Left cardiac atrium (tissue), 4 donors: ENCODE measurements at places on chromosomes 3 and 15. TPM values are rescaled to one million over a fixed set of nuclear protein-coding genes. Genes with fewer than 3 reads are reported as not detected.

LRRIQ4 gene
- total RNA-seq: not detected

C3orf70 gene
- total RNA-seq: 3.1 TPM

STRA6 gene
- total RNA-seq: not detected

FBXW12 gene
- not detected for total RNA-seq

FAIM gene
- total RNA-seq: 6.8 TPM

PTPN23 gene
- 24.1 TPM for total RNA-seq

DNA sequence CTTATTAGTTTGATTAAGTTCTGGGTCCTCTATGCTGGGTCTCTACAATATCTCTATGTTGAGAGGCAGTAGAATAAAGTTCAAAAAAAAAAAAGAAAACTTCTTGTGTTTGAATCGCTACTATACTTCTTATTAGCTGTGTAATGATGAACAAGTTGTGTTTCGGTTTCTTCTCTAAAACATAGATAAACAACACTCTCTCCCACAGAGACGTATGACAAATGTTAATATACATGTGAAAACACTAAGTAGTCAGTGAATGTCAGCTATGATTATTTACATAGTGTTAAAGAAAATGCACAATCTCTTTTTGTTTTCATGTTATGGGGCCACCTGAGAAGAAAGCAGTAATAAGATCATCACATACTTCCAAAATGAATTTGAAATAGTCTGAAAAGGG is 45.3 kb downstream of the ACAP2 start:
- no peak for DNase-seq

GRCh38 chr3:94568041-94568440 is 505.2 kb downstream of the NSUN3 start:
- DNase-seq: no peak

DNA sequence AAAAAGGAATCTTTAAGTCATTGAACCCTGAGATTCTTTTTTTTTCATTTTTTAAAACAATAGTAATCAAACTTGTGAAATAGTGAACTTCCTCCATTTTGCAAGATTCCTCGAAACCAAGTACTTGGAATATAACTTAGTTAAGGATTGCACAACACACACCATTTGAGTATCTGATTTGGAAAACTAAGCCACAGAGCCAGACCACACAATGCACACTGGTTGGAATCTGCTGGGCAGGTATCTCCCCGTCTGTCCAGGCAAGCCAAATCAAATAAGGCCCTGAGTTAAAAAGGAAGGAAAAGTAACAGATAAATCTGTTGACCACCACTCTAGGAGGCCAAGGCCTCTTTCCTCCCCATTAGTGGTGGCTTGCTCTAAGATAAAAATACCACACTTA is 177.5 kb upstream of the ICE2 start:
- peak; percentile 24 for DNase-seq

DNA sequence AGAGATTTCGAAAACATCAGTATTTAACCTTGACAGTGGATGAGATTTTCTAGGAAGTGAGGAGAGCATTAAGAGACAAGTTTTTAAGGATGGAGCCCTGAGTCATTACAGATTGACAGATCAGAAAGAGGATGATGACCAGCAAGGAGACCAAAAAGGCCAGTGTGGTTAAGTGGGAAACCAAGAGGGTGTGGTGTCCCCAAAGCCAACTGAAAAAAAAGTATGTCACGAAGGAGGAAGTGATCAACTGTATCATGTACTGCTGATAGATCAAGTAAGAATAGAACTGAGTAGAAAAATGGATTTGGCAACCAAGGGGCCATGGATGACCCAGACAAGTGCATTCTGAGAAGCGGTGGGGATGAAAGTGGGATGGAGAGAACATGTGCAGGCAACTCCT is 491.8 kb downstream of the FHIT start:
- DNase-seq: no peak

DNA sequence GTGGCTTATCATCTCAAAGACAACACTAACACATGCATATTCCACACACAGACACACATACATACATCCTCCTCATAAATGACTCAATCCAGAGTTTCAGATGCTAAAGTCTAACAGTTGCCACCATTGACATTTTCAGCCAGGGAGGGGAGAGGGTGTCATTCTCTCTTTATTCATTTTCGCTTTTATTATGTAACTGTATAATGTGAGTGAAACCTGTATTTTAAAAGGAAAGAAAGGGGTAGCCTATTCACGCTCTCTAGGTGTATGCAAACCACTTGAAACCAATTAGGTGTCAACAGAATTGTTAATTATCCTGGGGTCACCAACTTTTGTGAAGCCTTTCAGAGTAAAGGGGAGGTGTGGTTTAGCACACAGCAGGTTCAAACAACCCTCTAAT is 1282.9 kb downstream of the ROBO2 start:
- DNase-seq: no peak

DNA sequence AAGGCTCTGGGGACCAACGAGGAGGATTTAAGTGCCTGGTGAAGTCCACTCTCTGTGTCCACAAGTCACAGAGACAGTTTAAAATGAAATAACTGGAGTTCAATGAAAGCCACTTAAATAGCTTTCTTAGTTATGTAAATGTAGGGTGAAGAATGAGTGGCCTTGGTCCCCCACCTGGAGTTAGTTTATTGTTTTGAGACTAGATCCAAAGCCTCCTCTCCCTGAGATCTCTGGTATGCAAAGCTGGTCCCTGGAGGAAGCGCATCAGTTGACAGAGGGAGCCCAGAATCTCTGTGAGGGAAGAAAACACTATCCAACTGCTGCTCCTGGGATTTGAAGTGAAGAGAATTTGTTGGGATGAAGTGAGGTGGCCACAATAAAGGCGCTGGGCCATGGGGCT is 40.5 kb downstream of the EXOG start:
- DNase-seq: no peak

DNA sequence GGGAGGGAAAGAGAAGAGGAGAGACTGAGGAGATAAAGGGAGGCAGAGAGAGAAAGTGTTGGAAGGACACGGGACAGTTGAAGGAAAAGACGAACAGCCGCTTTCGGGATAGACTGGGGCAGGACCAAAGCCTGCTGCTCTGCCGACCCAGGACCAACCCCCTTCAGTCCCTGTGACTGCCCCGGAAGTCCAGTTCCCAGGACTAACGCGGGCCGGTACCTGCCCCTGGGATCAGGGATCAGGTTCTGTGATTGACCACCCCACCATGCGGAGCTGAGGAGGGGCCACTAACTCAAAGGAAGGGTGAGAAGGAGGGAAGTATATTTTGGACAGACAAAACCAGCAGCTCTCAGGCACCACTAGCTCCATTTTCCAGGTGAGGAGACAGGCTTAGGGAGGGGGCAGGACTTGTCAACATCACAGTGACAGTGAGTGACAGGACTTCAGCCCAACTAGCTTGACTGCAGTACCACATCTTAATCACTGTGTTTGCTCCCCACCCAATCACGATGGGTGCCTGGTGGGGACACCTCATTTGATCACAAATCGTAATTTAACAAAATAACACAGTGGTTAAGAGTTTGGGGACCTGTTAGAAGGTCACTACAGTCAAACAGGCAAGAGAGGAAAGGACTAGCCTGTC is 9.8 kb upstream of the EPHB3 start:
- no peak for DNase-seq

DNA sequence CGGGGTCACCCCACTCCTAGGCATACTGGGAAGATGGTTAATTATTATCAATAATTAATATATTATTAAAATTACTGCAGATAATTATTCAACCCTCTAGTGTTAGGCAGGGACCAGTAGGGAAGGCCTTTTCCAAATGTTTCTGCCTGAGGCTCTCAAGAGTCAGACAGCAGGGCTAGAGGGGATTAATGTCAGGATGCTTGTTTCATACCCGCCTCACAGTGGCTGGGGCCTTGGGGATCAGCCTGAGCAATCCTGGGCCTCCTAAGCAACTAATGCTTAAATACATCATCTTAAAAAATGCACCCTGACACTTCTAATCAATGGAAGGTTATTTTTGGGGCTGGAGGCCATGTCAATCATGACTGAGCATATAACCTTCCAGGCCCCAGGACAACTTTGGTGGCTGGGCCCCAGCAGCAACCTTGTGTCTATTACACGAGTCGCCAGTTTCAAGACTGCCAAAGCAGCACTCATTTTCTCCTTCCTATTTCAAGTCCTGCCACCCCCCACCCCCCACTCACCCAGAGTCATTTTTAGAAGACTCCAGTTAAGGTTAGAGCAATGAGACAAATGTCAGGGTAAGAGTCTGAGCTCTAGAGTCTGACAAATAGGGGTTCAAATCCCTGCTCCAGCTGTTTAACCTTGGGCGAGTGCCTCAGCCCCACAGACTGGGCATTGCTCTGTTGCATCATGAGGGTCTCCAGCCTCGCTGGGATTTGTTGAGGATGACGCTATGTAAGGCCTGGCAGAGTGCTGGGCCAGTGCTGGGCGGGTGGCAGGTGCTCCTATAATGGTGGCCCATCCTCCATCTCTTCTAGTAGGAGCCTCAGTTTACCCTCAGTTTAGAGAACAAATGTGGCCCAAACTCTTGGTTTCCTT is 6.1 kb downstream of the AMOTL2 start:
- no peak for DNase-seq
